Foreskin keratinocyte (primary cell): ENCODE measurements at places on chromosomes 7 and 10.

- DNase-seq = peak; percentile 35
Measured at GRCh38 chr7:14761510-14762296, 140.8 kb downstream of the DGKB start.

GRCh38 chr7:27925573-27926201 lies 185.7 kb downstream of the TAX1BP1 start:
- no peak for DNase-seq

- no peak for DNase-seq
Measured at GRCh38 chr10:117000580-117000979, 4.4 kb downstream of the SHTN1 start.

DNA sequence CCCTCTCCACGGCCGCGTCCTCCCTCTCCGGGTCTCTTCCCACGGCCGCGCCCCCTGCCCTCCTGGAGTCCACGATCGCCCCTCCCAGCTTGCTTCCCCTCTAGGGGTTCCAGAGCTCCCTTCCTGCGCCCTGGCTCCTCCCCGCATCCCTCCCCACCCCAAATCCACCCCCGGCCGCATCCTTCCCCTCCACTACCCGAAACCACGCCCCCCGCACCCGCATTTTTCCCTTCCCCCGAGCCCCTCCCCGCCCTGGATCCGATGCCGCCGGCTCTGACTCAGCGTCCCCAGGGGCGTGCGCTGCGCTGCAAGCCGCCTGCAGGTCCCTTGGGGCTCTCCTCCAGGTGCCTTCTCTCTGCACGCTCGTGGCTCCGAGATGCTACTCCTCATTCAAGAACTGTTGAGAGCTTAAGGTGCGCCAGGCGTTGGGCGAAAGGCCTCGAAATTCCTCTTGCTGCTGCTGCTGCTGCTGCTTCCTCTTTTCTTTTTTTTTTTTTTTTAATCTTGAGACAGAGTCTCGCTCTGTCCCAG lies 372 bp upstream of the TMEM130 start:
- no peak for DNase-seq

DNA sequence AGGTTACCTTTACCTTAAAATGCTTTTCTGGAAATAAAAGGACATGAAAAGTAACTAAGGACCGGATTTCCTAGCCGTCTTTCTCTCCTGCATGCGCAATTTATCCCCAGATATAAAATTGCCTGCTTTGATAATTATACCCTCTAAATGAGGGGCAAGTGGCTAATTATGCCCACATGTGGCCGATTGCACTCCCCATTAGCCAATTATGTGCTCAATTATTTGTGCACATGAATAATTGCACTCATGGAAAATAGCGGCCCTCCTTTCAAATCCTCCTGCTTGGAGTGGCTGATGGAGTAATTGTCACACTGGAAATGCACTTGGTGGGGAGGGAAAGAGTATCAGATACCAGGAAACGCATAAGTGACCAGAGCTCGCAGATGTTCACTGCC lies 66.4 kb upstream of the ATRNL1 start:
- no peak for DNase-seq

- no peak for DNase-seq
Measured at GRCh38 chr10:113235508-113235907, 285.5 kb downstream of the TCF7L2 start.

- peak; percentile 68 for DNase-seq
Measured at GRCh38 chr7:131007439-131008330, 273.7 kb upstream of the KLF14 start.

- DNase-seq = no peak
Measured at GRCh38 chr10:10053051-10053450, 964.6 kb upstream of the CELF2 start.

GRCh38 chr7:157056957-157057902 lies 46.8 kb upstream of the MNX1 start:
- no peak for DNase-seq

DNA sequence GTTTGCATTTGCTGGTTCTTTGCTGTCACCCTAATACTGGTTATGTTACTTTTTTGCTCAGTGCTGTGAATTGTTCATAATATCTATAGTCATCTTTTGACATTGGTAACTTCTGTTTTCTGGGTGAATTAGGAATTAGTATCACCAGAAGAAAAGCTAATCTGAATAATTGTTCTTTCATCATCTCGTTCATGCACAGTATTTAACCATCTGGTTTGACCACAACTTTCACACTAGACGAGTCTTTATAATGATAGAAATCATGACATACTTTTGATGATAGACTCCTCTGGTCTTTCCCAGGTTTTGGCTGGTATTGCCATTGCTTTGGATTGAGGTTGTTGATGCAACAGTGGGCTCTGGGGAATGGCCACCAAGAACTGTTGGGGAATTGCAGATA lies 25.1 kb downstream of the SGPL1 start:
- DNase-seq = no peak

DNA sequence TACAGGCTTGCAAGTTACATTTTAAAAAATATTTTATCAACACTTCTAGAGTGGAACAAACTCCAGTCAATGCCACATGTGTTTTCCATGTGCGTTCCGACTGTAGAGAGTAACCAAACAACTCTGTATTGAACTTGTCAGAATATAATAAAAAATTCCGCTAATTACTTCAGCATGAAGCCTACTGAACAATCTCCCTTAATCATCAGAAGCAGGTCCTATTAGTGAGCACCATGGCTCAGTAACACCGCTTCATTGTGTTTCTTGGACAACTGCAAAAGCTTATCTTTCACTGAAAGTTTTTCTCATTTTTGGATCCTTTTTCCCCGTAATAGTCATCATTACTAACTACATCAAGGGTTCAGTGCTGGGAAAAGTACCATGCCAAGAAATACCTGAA lies 117.0 kb downstream of the MKX start:
- no peak for DNase-seq

DNA sequence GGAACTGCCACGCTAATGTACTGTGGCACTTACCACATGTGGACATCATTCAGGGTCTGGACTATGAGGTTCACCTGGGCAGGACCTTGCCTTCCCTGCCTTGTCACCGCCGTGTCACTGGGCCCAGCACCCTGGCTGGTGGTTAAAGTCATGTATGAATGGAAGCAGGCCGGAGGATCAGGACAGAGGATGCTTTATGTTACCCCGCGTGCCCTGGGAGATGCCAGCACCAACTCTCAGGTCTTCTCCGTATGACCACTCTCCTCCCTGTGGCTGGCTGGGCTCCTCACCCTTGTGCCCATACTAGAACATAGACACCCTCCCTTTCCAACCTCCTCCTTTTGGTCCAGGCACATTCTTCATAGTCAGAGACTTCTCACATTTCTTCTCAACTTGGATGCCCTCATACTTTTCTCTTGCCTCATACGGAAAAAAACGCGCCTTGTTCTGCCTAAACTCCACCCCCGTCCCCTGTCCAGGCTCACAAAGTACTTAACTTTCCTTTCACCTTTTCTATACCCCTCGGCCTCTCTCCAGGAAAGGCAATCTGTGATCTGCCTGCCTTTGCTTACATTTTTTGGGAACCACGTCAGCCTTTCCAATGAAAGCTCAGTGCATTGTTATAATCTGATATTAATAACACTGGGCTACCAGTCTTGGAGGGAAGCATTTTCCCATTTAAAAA lies 240.0 kb downstream of the TEX36 start:
- no peak for DNase-seq

DNA sequence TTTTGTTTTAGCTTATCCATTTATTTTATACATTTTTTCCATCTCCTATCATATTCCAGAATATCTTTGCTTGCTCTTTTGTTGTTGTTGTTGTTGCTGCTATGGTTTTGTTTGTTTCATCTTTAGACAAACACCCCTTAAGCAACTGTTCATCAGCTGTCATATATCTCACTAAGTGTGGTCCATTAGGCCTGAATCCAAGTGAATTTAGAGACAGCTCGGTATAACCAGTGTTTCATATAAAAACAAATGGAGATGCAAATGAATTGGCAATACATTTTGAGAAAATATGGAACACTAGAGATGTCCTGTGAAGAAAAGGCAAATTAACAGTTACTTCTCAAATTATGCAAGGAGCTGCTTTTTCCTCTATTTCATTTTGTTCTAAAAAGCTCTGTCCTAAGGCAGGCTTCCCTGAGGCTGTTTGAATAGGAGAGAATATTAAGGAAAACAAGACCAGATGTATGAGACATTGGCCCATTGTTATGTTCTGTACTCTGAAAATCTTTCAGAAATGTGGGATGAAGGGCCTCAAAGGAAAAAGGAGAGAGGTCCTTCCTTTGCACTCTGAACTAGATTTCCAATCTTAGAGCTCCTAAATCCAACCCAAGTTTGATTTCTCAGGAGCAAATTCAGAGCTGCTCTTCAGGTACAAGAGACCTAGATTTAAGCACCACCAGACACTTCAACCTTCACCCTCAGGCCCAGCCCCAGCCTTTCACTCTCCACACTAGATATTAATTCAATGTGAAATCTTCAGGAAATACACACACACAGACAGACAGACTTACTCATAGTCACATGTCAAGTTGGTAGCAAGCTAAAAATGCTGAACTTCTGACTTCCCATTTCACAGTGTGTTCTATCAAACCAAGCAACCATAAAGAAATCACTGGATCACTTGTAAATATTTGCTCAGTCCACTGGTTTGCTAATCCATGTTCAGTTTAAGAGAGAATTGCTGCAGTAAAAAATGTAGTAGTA lies 5.4 kb downstream of the TFEC start:
- DNase-seq = peak; percentile 23

DNA sequence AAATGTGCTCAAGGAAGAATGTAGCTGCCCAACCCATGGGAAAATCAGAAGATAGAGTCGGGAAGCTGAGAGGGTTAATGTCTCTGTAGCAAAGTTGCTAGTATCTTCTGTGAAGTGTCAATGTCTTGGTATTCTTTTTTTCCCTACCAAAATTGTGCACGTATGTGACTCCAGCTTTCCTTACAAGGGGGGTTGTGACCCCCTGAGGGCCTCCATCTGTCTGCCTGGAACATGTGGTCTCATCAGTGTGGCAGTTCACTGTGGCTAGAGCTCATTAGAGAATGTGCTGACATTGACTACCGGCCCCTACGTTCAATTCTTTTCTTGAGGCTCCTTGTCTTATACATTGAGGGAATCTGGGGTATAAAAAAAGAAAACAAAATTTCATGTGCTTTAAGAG lies 725.2 kb upstream of the CELF2 start:
- DNase-seq = no peak

GRCh38 chr10:20457649-20458048 lies 439.5 kb downstream of the NEBL start:
- DNase-seq = no peak

DNA sequence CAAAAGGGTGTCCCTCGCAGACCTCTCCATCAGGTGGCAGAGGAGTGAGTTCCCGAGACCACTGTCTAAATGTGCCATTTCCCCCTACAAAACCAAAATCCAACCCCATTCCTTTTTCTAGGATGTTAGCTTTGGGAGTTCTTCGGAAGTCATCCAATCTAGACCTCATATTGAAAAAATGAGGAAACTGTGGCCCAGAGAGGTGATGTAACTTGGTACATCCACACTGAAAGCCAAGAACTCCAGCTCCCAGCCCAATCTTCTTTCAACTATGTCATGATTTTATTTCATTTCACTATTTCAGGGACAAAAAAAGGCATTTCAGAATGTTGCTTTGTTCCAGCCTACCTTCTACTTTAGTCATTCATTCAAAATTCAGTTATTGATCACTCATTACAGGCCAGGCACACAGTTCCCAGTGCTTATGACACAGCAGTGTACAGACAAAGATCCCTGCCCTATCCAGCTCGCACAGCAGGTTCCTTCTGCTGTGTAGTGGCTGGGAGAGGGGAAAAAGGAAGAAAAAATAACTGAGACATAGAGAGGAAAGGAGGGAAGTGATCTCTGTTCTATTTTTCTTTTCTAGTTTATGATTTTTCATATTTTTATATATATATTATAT lies 35.8 kb downstream of the SCRN1 start:
- DNase-seq = no peak

DNA sequence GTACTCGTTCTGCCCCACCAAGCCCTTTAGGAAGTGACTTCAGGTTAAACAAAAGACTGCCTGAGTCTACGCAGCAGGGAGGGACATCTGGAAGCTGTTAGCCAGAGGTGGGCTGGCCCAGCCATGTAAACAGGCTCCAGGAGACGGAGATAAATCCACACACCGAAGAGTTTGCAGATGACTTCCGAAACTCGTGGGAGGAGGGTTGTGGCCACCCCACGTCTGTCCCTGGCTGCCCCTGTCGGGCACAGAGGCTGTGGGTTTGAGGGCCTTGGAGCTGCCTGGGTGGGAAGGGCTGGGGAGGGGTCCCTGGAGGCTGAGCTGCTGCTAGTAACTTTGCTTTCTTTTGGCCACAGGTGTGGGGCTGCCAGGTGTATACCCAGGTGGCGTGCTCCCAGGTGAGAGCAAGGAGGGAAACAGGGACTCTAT lies 15.6 kb downstream of the ELN start:
- no peak for DNase-seq

DNA sequence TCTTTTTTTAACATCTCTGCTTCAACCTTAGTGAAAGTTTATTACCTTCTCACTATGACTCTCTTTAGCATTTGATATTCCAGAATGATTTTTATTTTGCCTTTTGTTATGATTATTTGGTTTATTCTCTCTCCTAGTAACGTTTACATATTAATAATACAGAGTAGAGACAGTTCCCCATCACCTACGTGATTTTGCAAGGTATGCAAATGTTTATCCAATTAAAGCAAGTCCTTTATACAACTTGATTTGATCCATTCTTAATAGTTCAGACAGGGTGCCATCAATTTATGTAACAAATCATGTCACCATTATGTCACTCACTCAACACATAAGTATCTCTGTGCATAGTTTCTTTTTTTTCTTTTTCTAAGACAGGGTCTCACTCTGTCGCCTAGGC lies 26.2 kb downstream of the ECD start:
- no peak for DNase-seq

DNA sequence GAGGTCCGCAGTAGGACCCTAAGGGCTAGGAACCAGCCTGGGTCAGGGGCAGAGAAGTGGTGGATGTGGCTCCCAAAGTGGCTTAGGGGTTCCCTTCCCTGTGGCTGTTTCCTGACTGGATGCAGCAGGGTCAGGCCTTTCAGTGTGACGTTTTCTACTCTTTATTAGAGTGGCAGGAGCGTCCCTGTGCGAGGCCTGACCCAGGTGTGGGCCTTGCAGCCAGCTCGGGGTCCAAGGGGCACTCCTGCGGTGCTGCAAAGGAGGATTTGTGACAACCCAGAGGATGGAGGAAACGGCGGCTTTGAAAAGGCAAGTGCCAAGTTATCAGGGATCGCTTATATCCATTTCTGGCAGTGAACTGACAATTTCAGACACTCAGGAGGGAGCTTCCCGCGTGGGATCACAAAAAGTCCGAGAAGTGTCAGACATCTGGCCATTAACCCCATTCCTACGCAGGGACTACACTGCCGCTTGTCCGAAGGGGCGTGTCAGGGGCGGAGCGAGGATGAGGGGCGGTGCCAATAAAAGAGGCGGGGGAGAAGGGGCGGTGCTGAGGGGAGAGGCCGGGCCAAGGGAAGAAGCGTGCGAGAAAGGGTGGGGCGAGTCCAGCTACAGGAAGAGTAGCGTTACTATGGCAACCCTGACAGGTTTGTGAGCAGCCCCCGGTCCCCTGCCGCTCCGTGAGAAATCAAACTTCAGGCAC lies 98.8 kb upstream of the ZNF722 start:
- DNase-seq = no peak
